ENCODE measurements at places on chromosomes 3 and 15. TPM values are rescaled to one million over a fixed set of nuclear protein-coding genes. Genes with fewer than 3 reads are reported as not detected.

The SIDT1 gene
- 61.2 TPM for total RNA-seq

The LMCD1 gene
- 7.2 TPM for total RNA-seq

The CXCR6 gene
- 1.5 TPM for total RNA-seq

The CKMT1B gene
- total RNA-seq, result 242 TPM

The PLIN1 gene
- total RNA-seq, result 5.2 TPM

The APBA2 gene
- total RNA-seq, result 1.2 TPM

The KIF7 gene
- total RNA-seq, result 3.1 TPM

The ALPK3 gene
- total RNA-seq, result 1.3 TPM

The CACNA2D2 gene
- total RNA-seq, result 1.5 TPM

GRCh38 chr3:110504901-110505300, 566.7 kb upstream of the NECTIN3 start:
- DNase-seq, result no peak

GRCh38 chr15:92901995-92902394, 1.9 kb downstream of the CHD2 start:
- no peak for DNase-seq

- DNase-seq, result no peak
These were observed 24.0 kb downstream of the IGSF10 start for GRCh38 chr3:151436675-151437446.

GRCh38 chr15:41438206-41438605, 21.3 kb downstream of the RTF1 start:
- DNase-seq, result no peak

GRCh38 chr15:85362436-85363081, 17.8 kb upstream of the AKAP13 start:
- no peak for DNase-seq

- DNase-seq, result no peak
These were observed 67.3 kb downstream of the MEGF11 start for GRCh38 chr15:66186049-66186825.

- DNase-seq, result no peak
These were observed 199.6 kb upstream of the EIF1B start for GRCh38 chr3:40109641-40110490.

DNA sequence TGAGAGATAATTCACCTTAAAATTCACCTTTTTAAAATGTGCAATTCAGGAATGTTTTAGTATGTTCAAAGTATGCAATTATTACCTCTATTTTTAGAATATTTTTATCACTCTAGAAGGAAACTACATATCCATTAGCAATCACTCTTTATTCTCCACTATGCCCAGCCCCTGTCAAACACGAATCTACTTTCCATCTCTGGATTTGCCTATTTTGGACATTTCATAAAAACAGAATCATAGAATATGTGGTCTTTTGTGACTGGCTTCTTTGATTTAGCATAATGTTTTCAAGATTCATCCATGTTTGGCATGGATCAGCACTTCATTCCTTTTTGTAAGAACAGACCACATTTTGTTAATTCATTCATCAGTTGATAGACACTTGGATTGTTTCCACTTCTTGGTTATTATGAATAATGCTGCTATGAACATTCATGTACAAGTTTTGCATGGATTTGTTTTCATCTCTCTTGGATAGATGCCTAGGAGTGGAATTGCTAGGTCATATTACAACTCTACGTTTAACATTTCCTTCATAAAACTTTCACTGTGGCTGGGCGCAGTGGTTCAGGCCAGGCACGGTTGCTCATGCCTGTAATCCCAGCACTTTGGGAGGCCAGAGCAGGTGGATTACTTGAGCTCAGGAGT, 12.7 kb downstream of the HMCES start:
- DNase-seq, result no peak

DNA sequence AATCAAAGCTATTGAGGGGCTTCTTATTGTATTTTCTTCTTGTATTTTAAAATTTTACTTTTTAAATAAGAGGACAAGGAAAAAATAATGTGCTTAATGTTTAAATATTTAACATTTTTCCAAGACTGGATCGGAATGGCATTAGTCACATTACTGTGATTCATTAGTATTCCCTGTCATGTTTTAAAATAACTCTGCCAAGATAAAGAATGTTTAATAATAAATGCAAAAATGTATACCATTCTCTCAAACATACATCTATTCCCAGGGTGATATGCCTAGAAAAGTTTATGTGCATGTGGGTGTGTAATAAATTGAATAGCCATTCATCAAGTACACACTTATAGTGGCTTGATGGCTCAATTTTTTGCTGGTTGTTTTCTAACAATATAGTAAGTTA, 936.1 kb downstream of the PLOD2 start:
- DNase-seq, result no peak

GRCh38 chr3:3165241-3165640, 14.2 kb downstream of the CRBN start:
- no peak for DNase-seq

DNA sequence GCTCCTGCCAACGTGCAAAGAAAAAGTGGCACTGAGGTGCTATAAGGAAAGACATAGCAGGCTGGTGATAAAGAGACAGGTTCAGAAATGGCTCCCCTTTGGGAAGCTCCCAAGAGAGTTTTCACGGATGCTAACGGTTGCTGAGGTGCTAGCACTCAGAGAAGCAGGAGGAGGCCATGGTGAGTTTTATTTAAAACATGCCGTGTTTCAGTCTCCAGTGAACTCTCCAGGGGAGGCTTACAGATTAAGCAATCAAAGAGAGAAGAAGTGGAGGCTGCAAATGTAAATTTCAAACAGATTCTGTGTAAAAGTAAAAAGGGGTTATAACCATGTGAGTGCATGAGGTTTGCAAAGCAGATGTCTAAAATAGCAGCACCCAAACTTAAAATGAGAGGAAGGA, 346.2 kb downstream of the NTRK3 start:
- DNase-seq, result no peak

DNA sequence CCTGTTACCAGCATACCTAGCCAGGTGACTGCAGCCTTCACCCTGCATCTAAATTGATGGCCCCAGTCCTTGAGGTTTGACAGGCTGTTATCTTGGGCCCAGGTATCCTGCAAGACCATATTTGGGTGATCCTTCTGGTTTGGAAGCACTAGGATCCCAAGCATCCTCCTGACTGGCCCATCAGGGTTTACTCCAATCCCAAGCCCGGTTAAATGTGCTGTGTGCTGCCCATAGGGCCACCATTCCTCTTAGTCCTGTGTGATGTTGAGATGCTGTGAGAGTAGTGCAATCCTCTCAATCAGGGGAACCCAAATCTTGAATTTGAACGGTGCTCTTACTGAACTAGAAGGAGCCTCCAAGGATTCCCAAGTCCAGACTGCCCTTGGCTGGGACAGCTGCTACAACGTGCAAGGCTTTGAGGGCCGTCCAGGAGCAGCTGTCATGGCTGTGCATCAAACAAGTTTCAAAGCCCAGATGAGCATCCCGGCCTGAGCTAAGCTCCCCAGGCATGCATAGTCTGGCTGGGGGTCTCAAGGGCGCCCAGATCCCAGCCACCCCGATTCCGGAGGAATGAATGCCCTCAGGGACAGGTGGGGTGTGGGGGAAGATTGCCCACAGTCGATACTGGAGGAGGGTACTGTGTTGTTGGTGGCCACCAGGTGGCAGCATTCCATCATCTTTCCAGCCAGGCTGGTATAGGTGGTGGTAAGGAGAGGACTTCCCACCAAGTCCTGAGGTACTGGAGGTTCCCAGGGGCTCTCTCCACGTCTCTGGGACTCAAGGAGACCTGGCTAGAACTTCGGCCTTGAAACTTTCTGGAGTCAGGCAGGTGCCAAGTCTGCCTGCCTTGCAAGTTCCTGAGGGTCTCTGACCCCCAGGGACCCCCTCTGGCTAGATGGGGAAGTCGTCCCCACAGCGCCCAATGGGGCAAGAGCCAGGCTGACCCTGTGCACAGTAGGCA, 32.6 kb downstream of the RBM5 start:
- peak; percentile 73 for DNase-seq

GRCh38 chr3:56347219-56347871, 120.9 kb downstream of the ERC2 start:
- DNase-seq, result no peak

- no peak for DNase-seq
These were observed 32.7 kb downstream of the GLDN start for GRCh38 chr15:51374131-51374530.

DNA sequence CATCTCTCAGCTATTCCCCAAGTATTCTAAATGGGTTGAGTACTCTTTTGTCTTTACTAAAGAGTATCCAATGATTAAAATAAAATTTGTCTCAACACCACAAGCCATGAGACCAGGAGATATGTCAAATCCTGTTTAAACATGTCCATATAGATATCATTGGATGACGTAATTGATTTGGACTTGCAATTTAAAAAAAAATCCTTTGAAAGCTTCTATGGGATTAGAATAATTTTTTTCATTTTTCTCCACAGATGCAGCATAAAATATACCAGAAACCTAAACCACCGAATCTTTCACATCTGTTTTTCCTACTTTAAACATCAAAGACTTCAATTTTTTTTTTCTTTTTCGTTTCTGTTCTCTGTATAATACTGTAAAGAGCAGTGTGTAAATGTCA, 1022.3 kb downstream of the EPHA3 start:
- no peak for DNase-seq

DNA sequence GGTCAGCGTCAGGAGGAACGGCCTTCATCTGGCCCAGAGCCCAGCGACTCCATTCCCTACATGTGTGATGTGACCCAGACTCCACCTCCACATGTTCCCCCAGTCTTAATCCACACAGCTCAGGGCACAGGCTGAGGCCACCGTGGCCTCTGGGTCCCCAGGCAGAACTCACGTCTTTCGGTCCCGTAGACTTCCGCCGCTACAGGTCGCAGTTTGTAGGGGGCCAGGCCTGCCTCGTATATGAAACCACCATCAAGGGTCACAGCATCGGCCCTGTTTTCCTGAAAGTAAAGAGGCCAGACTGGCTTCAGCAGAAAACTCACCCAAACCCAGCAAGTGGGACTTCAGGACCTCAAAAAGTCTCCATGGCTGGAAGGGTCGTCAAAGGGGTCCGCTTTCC, 8.6 kb downstream of the LTF start:
- no peak for DNase-seq

DNA sequence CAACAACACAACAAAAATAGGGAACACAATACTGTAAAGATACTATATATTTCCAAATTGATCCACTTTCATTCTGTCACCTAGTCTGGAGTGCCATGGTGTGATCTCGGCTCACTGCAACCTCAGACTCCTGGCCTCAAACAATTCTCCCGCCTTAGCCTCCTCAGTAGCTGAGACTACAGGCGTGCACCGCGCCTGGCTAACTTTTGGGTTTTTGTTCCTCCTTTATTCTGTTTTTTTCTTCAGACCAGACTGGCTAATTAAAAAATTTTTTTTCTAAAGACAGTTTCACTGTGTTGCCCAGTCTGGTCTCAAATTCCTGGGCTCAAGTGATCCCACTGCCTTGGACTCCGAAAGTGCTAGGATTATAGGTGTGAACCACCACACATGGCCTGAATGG, 5.3 kb downstream of the BCL2L10 start:
- DNase-seq, result no peak

DNA sequence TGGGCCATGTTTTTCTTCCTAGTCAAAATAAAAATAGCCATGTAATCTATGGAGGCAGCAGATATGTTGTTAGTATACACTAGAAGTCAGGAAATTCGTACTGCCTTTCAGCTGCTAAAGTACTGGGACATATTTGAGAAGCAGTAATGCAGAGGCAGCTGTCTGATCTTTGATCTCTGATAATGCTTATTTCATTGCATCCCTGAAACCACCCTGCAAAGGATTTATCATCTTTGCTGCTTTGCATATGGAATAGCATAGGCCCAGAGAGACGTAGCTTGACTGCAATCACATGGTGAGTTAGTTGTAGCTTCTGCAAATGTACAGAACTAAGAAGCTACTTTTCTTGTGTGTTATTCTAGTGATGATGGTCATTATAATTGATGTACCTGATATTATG, 52.4 kb downstream of the RBM6 start:
- no peak for DNase-seq

GRCh38 chr3:141454906-141455602, 31.8 kb upstream of the RASA2 start:
- DNase-seq, result no peak

DNA sequence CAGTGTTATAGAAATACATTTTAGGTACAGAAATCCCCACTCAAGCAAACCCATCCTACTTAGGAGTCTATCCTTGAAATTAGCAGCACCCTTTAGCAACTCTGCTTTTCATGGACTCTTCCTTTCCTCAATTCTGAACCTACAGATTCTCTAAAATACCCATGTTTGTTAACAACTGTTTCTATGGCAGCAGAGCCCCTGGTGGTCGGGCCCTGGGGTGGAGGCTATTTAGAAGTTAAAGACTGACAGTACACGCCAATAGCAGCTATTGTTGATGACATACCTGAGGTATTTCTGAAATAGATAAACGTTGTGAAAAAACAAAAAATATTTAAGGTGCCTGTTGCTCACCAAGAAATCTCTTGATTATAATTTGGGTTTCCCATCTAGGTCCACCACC, 23.4 kb upstream of the NRG4 start:
- DNase-seq, result no peak

DNA sequence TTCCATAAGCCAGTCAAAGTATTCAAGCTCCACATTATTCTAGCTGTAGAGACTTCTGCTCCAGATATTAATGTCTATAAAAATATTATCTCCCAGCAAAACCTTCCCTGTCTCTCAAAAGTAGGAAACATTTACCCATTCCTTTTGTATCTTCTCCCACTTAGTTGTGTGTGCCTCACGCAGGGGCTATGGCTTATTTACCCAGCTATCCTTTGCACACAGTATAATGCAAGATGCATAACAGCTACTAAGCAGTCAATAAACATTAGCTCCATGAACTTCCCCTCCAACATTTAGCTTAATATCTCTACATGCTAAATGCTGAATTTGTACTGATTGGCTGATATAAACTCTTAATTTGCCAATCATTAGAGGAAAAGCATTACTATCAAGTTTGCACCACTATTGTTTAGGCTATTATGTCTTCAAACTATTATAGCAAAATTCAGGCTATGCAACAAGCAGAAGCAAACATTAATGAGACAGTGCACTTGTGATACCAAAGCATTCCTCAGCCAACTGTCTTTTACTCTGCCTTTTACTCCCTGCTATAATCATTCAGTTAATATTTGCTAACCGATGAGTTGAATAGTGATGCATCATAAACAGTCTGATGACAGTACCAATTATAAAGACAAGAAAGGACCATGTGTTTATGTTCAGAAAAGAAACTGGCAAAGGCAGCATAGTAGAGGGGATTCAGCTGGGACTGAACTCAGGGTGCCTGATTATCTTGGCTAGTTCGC, 81.2 kb downstream of the PLCH1 start:
- DNase-seq, result no peak

- DNase-seq, result no peak
These were observed 230.5 kb downstream of the MFSD1 start for GRCh38 chr3:159032311-159032710.

- no peak for DNase-seq
These were observed 44.5 kb downstream of the OXNAD1 start for GRCh38 chr3:16309558-16309957.

- no peak for DNase-seq
These were observed 44.0 kb downstream of the MFSD1 start for GRCh38 chr3:158845765-158846350.

GRCh38 chr3:36149447-36149865, 230.8 kb upstream of the STAC start:
- no peak for DNase-seq

All from mucosa of descending colon (tissue), 3 donors.